ENCODE measurements at places on chromosomes 1 and 21. TPM values are rescaled to one million over a fixed set of nuclear protein-coding genes. Genes with fewer than 3 reads are reported as not detected.

DNA sequence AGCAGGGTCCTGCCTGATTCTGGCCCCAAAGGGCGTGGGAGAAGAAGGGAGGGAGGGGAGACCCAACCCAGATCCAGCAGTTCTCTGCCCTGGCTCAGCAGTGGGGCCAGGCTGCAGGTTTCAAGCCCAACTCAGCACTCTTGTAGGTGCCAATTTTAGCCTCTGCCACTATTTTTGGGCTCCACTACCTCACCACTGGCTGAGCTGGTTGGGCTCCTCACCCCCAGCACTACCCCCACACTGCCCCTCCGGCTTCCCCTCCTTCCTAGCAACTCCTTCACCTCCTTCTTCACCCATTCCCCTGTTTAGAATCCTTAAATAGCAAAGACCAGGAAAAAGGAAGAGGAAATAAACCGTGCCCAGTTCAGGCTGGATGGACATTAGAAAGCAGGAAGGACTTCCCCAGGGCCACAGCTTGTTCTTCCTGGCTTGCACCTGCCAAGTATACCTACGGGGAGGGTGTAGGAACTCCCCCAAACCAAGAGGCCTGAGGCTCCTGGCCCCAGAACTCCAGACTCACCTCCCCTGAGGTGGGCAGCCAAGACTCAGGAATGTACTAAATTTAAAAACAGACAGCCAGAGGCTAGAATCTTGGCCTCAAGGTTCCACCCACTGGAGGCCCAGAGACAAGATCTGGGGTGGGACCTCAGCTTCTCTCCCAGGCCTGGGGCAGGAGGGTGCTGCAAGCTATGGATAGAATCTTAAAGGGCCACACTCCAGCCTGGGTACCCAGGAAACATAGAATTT is 1.4 kb upstream of the ARHGEF2 start:
- H3K27me3 ChIP-seq, result no peaks in the 10 kb centered on the region
- no peaks in the 10 kb centered on the region for H3K36me3 ChIP-seq
- no peak for DNase-seq
- H3K4me1 ChIP-seq, result peaks cover 70% of the 10 kb centered on the region

- no peaks in the 10 kb centered on the region for H3K4me1 ChIP-seq
- H3K4me3 ChIP-seq, result no peak overlapping the region
- no peak for DNase-seq
- no peaks in the 10 kb centered on the region for H3K36me3 ChIP-seq
These were observed 468.1 kb upstream of the PTBP2 start for GRCh38 chr1:96253246-96254035.

DNA sequence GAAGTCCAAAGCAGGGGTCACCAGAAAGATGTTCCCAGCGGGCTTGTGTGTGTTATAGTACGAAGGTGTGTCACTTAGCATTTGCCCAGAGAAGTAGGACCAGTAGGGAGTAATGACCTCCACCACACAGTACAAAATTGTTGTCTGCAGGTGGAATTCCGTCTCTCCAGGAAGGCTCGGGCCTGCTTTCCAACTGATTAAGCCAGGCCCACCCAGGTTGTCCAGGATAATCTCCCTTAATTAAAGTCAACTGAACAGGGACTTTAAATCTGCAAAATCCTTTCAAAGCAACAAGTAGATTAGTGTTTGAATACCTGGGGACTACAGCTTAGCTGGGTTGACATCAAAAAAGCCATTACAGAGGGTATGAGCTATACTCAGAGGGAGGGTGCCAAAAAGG is 131.3 kb downstream of the BACH1 start:
- no peaks in the 10 kb centered on the region for H3K27me3 ChIP-seq
- H3K4me3 ChIP-seq, result no peak overlapping the region

DNA sequence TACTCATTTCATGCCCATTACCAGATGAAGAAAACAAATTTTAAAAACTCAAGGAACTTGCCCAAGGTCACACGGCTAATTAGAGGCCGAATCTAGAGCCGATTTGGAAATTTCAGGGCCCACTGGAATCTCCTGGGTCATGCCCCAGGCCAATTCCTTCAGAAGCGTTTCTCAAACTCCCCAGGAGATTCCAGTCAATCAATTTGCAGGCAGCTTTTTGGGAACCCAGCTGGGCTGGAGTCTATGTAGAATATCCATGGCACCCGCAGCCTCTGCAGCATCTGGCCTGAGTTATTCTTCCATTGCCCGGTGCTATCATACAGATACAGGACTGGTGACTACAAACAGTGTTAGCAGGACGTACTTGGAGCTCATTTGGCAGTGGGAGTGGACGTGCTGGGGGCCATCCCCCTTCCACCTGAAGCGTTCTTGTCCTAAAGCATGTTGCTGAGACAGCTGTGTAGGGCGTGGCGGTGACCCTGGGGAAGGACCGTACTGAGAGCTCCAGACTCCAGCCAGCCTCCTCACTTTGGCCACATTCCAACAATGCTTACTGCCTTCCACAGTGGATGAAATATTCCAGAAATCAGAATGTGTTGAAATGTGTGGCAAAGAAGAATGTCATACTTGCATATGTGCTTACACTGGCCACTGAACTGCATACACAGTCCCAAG is 38.3 kb downstream of the ABCG1 start:
- no peaks in the 10 kb centered on the region for H3K27me3 ChIP-seq
- no peaks in the 10 kb centered on the region for H3K36me3 ChIP-seq
- H3K4me1 ChIP-seq, result peaks cover 28% of the 10 kb centered on the region
- no peak for DNase-seq

GRCh38 chr1:78038071-78038470 is 7.7 kb upstream of the GIPC2 start:
- no peaks in the 10 kb centered on the region for H3K27me3 ChIP-seq
- no peak overlapping the region for H3K4me3 ChIP-seq

GRCh38 chr21:26810266-26810665 is 34.9 kb downstream of the ADAMTS1 start:
- H3K27ac ChIP-seq, result no peak overlapping the region
- DNase-seq, result no peak
- H3K36me3 ChIP-seq, result no peaks in the 10 kb centered on the region
- H3K4me1 ChIP-seq, result no peaks in the 10 kb centered on the region
- no peaks in the 10 kb centered on the region for H3K27me3 ChIP-seq

- no peak overlapping the region for H3K27ac ChIP-seq
- no peaks in the 10 kb centered on the region for H3K36me3 ChIP-seq
- peak overlapping the region; percentile 46 for H3K4me3 ChIP-seq
- peaks cover 31% of the 10 kb centered on the region for H3K27me3 ChIP-seq
These were observed 1.4 kb downstream of the ADORA1 start for GRCh38 chr1:203128716-203129500.

DNA sequence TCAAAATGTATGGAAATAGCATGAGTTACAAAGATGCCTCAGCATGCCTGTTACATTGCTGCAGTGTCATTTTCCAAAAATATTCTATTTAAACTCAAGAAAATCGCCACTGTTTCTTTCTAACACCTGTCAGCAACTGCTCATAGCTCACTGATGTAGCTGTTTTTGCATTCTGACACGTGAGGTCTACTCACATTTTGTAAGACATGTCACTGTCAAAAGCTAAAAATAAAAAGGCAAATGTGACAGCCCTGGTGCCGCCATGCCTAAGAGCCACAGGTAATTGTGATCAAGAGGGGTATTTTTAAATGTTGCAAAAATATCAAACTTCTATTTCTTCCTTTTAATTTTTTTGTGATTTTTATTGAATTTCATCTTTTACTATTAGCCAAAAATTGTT is 556.2 kb upstream of the TMPRSS15 start:
- H3K27me3 ChIP-seq, result no peaks in the 10 kb centered on the region
- no peak for DNase-seq
- no peak overlapping the region for H3K4me3 ChIP-seq
- H3K27ac ChIP-seq, result no peak overlapping the region
- H3K36me3 ChIP-seq, result no peaks in the 10 kb centered on the region
- H3K4me1 ChIP-seq, result no peaks in the 10 kb centered on the region

GRCh38 chr1:150695561-150695960 is 1.4 kb downstream of the GOLPH3L start:
- H3K4me1 ChIP-seq, result peaks cover 20% of the 10 kb centered on the region
- peaks cover 42% of the 10 kb centered on the region for H3K36me3 ChIP-seq
- H3K27me3 ChIP-seq, result no peaks in the 10 kb centered on the region
- H3K27ac ChIP-seq, result no peak overlapping the region
- H3K4me3 ChIP-seq, result peak overlapping the region; percentile 69
- no peak for DNase-seq

DNA sequence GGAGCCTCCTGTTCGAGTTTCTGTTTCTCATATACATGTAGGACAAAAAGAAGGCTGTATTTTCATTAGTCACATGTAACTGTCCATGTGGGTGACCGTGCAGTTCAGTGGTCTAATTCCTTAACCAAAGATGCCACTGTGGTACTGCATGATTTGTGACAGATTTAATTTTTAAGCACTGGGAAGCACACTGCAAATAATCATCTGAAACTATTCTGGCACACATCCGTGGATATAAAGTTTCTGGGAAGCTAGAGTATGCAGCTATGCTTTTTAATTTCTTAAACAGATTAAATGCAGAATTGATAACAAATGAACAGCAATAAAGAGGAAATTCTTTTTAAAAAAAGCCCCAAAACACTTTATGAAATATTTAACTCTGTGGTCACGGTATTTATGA is 254.8 kb downstream of the LMO4 start:
- DNase-seq, result no peak
- H3K4me3 ChIP-seq, result no peak overlapping the region
- H3K4me1 ChIP-seq, result no peaks in the 10 kb centered on the region
- no peaks in the 10 kb centered on the region for H3K36me3 ChIP-seq
- no peak overlapping the region for H3K27ac ChIP-seq

DNA sequence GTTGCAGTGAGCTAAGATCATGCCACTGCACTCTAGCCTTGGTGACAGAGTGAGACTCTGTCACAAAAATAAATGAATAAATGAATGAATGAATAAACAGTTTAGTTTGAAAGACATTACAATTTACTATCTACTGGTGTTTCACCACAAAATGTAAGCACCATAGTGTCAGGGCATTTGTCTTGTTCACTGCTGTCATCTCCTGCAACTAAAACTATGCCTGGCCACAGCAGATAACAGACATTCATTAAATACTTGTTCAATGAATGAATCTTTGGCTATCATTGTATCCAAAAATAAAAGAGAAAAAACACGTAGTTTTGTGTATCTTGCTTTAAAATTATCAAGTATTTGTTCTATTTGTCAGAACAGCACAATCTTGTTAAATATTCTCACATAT is 32.5 kb downstream of the SASS6 start:
- no peaks in the 10 kb centered on the region for H3K4me1 ChIP-seq
- DNase-seq, result no peak
- no peak overlapping the region for H3K4me3 ChIP-seq
- no peak overlapping the region for H3K27ac ChIP-seq
- H3K27me3 ChIP-seq, result no peaks in the 10 kb centered on the region

DNA sequence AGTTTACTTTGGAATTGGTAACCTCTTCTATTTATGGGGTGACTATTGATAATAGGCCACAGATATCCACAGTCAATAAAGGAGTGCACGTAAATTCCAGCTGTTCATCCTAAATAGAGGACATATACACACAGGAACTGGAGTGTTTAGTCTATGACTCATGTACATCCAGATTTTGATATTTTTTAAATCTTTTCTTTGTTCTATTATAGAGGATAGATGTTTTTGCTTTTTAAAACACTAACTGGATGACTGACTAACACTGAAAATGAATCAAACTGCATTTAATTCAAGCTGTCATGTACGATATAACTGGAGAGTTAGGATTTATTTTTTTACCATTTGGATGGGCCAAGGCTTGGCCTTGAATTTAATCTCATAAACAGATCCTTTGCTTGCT is 45.9 kb downstream of the RGL1 start:
- H3K27ac ChIP-seq, result no peak overlapping the region
- no peaks in the 10 kb centered on the region for H3K4me1 ChIP-seq
- no peak overlapping the region for H3K4me3 ChIP-seq
- no peaks in the 10 kb centered on the region for H3K36me3 ChIP-seq
- H3K27me3 ChIP-seq, result no peaks in the 10 kb centered on the region

DNA sequence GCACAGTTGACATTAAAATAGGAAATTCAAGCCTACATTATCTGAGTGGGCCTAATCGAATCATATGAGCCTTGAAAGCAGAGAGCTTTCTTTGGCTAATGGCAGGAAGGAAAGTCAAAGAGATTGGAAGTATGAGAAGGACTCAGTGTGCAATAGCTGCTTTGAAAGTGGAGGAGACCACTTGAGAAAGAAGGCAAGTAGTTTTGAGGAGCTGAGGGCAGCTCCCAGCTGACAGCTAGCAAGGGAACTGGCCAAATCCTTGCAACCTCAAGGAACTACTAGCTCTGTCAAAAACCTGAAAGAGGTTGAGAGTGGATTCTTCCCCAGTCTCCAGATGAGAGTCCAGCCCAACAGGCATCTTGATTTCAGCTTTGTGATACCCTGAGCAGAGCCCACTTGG is 149.0 kb upstream of the CACYBP start:
- H3K27ac ChIP-seq, result no peak overlapping the region
- DNase-seq, result no peak
- H3K4me3 ChIP-seq, result no peak overlapping the region
- H3K36me3 ChIP-seq, result no peaks in the 10 kb centered on the region

DNA sequence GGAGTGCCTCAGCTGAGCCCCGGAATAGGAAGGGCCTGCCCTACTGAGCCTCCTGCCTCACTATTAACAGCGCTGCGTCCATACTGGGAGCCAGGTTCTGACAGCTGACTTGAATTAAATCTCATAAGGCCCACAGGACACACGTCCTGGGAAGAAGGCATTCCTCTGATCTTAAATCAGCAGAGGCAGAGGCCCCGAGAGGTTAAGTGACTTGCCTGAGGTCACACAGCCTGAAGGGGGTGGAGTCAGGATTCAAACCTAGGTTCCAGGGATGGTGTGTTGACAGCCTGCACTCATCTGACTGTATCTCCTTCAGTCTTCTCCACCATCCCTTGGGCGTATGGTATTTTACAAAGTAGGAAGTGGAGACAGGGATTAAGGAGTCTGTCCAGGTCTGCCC is 79.8 kb downstream of the AJAP1 start:
- H3K36me3 ChIP-seq, result no peaks in the 10 kb centered on the region
- H3K4me3 ChIP-seq, result no peak overlapping the region
- no peak overlapping the region for H3K27ac ChIP-seq

GRCh38 chr1:221727146-221728036 is 14.5 kb downstream of the DUSP10 start:
- no peak for DNase-seq
- no peaks in the 10 kb centered on the region for H3K27me3 ChIP-seq
- H3K36me3 ChIP-seq, result no peaks in the 10 kb centered on the region
- no peak overlapping the region for H3K27ac ChIP-seq
- H3K4me3 ChIP-seq, result no peak overlapping the region

- H3K27me3 ChIP-seq, result no peaks in the 10 kb centered on the region
- peak overlapping the region; percentile 88 for H3K4me3 ChIP-seq
- no peak for DNase-seq
- peaks cover 33% of the 10 kb centered on the region for H3K4me1 ChIP-seq
- no peaks in the 10 kb centered on the region for H3K36me3 ChIP-seq
These were observed 688 bp downstream of the PRXL2B start for GRCh38 chr1:2587071-2587859.

Gene IL24
- total RNA-seq, result not detected

Gene HEATR1
- total RNA-seq, result 23.6 TPM

Gene LRP8
- total RNA-seq, result 11.6 TPM

Gene RGS16
- total RNA-seq, result 12.0 TPM

Gene XCL2
- total RNA-seq, result 2.0 TPM

Gene OXCT2
- total RNA-seq, result 0.43 TPM

Gene ADGRL2
- total RNA-seq, result 104 TPM

Gene NR0B2
- total RNA-seq, result 2.5 TPM

Gene SLC16A4
- 15.9 TPM for total RNA-seq

Gene JUN
- total RNA-seq, result 112 TPM
